ENCODE measurements at places on chromosomes 16 and 17.

DNA sequence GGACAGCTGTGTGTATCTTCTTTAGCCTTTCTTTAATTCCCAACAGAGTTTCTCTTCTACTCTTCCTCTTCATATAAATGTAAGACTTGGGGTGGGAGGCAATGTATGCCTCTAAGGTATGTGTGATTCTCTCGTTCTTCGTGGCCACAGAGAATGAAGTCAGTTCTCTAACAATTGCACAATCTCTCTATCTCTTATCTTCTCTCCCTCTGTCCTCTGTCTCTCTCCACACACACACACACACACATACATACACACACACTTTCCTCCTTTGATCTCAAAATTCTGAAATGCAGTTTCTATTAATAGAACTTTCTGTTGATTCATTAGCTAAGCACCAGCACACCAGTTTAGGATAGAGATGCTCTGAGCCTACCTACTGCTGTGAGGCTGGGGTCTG lies 615.7 kb upstream of the SALL1 start:
- no peak for DNase-seq

- no peak for DNase-seq
These were observed 7.1 kb upstream of the HOXB9 start for GRCh38 chr17:48633266-48633677.

- no peak for DNase-seq
These were observed 4.6 kb downstream of the COL1A1 start for GRCh38 chr17:50196826-50197225.

DNA sequence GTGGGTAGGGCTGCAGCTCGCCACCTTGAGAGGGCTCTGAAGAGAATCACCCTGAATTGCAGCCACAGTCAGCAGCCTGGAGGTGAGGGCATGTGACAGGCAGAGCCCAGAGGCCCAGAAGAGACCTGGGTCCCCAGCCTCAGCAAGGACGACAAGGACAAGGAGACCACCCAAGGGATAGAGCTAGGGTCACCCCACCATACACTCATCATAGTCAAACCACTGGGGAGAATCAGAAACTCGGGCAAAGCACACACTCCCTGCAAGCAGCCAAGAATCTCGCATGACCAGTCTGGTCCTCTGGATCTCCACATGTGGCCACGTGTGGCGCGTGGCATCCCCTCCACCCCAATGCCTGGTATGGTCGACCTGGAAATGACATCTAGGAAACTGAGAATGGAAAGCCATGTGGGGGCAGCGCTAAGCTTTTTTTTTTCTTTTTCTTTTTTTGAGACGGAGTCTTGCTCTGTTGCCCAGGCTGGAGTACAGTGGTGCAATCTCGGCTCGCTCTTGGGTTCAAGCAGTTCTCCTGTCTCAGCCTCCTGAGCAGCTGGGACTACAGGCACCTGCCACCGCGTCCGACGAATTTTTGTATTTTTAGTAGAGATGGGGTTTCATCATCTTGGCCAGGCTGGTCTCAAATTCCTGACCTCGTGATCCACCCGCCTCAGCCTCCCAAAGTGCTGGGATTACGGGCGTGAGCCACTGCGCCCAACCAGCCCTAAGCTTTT lies 4.6 kb upstream of the SPHK1 start:
- no peak for DNase-seq

GRCh38 chr17:69457603-69458002 lies 43.1 kb downstream of the MAP2K6 start:
- no peak for DNase-seq

Measured in GM20000 (cell line).